GM12891 (cell line): ENCODE measurements at places on chromosomes 5 and 9.
A peak's percentile ranks its signal among the peaks of the same experiment; 100 is the strongest.

DNA sequence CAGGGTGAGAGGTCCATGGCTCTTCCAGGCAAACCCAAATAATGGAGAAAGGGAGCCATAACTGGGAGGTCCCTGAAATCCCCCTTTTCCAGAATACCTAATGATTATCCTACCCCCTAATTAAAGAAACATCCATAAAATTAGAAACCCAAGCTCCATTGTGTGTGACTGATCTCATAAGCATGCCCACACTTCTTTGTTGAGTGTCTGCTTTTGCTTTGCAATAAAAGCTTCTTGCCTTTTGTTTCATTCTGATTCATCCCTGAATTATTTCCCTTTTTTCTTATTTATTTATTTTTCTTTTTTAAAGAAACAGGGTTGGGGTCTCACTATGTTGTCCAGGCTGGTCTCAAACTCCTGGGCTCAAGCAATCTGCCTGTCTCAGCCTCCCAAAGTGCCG is 33.1 kb downstream of the BTF3 start:
- DNase-seq: no peak

- no peak for DNase-seq
These were observed 11.9 kb downstream of the EEIG1 start for GRCh38 chr9:127968700-127969383.

GRCh38 chr9:26779062-26779461 is 113.5 kb downstream of the CAAP1 start:
- no peak for DNase-seq

GRCh38 chr9:36542355-36542754 is 30.3 kb upstream of the MELK start:
- no peak for DNase-seq

GRCh38 chr9:114720086-114720676 is 38.2 kb upstream of the TEX48 start:
- DNase-seq: no peak

DNA sequence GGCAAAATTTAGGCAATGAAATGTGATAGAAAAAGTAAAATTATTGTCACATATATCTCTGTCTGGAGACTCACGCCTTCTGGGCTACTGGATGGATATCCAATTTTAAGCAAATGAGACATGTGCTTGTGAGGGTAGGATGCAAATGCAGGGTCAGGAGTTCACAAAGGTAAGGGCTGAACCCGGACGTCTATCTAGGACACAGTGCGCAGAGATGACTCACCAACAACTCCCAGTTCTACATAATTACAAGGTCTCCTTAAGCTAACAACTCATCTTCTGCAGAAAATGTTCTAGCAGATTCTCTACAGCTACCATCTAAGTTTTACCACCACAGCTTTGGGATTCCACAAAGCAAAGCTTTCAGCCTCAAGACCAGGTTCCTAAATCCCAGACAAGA is 160.5 kb downstream of the ENTREP1 start:
- DNase-seq: no peak

- DNase-seq: no peak
These were observed 233.9 kb upstream of the MAP3K1 start for GRCh38 chr5:56581426-56581825.

- no peak for DNase-seq
These were observed 311.2 kb downstream of the TRIM32 start for GRCh38 chr9:116998305-116998704.

DNA sequence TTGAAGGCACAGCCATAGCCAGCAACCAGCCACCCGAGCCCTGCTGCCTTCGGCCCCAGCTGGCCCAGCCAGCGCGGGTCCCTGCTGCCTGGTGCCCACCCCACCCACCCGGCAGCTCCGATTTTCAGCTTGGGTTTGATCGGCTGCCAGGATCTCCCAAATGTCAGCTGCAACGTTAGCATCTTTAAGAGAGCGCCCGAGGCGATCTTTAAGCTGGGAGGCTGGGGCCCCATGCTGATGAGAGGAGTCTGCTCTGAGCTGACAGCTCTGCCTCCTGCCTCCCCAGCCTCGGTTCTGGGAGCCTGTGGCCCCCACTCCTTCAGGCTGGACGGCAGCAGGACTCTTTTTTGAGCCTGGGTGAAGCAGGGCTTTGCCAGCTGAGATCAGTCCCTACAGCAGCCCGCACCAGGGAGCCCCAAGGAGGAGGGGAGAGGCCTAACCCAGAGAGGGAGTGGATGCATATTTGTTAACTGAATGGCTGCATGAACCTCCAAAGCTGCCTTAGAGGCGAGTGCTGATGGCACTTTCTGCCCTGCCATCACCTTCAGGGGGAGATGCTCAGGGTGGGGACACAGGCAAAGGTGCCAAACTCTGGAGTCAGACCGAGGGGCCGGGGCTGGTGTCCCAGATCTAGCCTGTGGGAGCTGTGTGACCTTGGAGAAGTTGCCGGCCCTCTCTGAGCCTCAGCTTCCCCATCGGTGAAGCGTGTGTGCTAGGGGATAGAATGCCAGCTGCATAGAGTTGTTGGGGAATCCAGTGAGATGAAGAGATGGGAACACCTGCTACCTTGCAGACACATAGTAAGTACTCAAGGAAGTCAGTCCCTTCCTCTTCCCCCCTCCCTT is 165.5 kb downstream of the C9orf50 start:
- no peak for DNase-seq

DNA sequence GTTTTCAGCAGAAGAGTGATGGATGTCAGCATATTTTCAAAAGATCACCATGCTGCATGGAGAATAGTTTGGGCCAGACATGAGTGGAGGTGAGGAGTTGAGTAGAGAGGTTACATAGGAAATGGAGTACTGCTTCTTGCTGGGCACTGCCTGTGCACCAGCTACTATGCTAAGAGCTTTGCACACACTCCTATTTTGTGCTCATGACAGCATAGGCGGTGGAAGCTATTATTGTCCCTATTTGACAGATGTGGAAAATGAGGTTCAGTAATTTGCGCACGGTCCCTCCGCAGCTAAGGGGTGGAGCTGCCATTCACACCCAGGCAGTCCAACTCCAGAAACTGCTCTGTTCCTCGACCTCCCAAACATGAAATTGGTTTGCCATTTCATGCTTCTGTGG is 67.8 kb downstream of the ENTREP1 start:
- DNase-seq: no peak

DNA sequence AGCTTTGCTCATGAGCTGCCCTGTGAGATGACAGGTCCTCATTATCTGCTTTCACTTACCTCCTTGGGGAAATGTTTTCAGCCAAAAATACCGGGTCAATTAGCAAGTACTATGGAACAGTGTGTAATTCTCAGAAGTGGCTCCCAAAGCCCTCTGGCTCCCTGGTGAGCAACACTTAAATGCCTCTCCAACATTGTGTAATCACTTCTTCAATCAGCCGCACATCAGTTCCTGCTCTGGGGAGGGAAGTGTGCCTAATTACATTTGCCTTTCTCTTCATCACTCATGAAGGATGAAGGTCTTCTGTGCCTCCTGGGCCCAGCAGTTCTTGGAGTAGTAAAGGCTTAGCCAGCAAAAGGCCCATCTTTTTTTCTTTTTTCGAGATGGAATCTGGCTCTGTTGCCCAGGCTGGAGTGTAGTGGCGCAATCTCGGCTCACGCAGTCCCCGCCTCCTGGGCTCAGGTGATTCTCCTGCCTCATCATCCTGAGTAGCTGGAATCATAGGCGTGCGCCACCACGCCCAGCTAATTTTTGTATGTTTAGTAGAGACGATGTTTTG is 23.1 kb downstream of the NIM1K start:
- DNase-seq: no peak

GRCh38 chr5:102753889-102754766 is 977 bp upstream of the PAM start:
- DNase-seq: no peak

DNA sequence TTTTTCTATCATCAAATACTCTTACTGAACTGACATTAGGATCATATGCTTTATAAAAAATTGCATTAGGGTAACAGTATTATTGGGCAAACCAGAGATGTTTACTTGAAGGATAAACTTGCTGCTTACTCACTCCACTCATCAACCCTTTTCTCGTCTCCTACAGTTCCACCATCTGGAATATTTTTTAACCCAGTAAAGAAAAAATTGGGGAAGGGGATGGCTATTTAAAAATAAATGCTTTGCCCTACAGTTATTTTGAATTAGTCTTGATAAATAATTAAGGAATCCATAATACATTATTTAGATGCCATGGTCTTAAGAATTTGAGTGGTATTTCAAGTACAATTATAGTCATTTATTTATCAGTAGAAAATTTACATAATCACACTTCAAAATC is 225.8 kb downstream of the MEF2C start:
- no peak for DNase-seq

DNA sequence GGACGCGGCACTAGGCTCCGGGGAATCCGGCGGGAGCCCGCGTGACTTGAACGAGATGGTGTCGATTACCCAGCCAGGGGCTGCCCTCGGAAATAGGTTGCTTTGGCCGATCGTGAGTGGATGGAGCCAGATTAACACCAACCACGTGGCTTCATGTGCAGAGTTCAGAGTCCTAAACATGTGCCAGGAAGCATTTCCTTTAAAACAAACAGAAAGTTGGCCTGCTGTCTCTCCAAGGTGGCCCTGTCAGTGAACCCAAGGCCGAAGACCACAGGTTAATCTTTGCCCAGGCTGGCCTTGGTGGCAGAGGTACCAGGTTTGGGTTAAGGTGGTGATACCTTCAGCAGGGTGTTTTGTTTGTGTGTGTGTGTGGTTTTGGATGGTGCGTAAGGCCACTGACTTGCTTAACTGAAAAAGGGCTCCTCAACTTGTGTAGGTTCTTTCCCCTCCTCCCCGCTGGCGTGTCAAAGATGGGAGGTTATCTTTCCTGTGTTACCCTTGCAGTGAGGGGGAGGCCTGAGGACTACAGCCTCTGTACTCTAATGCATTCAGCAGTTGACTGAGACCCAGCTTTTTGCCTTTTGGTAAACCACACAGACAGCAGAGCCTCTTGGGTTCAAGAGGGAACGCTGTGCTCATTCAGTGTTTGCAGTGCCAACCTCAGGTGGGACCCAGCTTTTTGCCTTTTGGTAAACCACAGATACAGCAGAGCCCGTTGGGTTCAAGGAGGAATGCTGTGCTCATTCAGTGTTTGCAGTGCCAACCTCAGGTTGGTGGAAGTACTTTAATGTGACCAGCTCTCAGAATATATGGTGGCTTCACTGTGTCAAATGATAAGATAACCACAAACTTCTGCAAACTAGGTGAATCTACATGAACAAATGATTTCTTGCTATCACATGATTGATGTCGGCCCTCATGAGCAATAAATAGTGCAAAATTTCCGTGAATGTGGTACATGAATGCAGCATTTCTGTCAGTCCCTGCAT is 1.4 kb downstream of the IQGAP2 start:
- peak; percentile 25 for DNase-seq

GRCh38 chr5:132263548-132264261 is 6.2 kb downstream of the PDLIM4 start:
- DNase-seq: no peak

DNA sequence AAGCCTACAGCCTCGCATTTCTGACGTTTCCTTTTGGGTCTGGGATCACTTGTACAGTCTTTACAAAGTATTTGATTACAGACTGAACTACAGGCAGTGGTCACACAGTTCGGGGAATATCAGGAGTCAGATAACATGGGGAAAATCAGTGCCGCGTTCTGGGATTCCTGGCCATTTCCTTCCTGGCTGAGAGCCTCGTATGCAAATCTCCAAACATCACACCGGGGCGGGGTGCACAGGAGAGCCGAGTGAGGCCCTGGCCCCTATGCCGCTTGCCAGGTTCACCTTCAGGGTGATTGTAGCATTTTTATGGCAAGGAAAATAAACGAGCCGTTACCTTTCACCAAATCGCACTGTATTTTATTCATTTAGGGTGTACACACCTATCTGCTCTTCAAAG is 29.6 kb upstream of the SLC9A3 start:
- no peak for DNase-seq

DNA sequence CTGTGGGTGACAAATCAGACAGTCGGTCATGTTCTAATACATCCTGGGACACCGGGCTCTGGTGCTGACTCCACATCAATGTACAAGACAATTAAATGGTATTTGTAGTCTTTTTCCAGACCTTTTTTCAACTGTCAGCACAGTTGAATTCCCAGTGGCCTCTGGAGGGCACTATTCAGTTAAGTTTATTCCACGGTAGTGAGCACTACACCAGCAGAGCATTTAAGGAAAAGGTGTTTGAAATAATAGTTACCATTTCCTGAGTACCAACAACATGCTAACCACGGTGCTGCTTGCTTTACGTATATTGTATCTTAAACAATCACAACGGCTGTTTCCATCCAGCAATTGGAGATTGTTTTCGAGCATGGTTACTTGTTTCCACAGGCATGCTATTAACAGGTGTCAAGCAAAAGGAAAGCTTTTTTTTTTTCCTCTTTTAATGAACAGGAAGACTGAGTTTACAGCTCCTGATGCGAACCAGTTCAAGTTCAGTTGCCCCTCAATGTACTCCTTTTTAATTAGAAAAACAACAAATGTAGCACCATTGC is 186.7 kb downstream of the PDZD2 start:
- DNase-seq: no peak

- no peak for DNase-seq
These were observed 51.7 kb downstream of the ERGIC1 start for GRCh38 chr5:172885597-172886340.

DNA sequence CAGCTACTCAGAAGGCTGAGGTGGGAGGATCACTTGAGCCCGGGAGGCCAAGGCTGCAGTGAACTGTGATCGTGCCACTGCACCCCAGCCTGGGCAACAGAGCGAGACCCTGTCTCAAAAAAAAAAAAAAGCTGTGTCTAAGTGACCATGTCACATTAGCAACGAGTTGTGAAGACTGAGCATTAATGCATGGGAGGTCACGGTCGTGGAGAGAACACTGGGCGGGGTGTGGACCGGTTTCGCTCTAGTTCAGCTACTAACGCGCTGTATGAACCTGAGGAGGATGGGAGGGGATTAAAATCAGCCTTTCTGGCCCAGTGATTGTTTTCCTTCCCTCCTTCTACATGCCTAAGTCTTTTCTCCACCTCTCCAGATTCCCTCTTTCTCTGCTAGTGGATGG is 56.7 kb upstream of the CARTPT start:
- DNase-seq: no peak

GRCh38 chr9:3331801-3332200 is 194.0 kb downstream of the RFX3 start:
- DNase-seq: no peak

- DNase-seq: no peak
These were observed 56.8 kb upstream of the PHYKPL start for GRCh38 chr5:178289438-178289837.
